ENCODE measurements at places on chromosomes 2 and 18. TPM values are rescaled to one million over a fixed set of nuclear protein-coding genes. Genes with fewer than 3 reads are reported as not detected.

Gene PRPF40A
- 127 TPM for total RNA-seq

Gene GKN1
- not detected for total RNA-seq

Gene SPP2
- total RNA-seq: not detected

Gene MITD1
- 61.2 TPM for total RNA-seq

Gene APCDD1
- total RNA-seq: not detected

All from T-helper 2 cell treated with Interferon-gamma antibody and Interleukin-4, amounts not matched to agents 100 ng/mL and 5 ng/mL, for 36 hours (primary cell).